ENCODE measurements at places on chromosomes 2 and 18.
A peak's percentile ranks its signal among the peaks of the same experiment; 100 is the strongest.

- DNase-seq = no peak
These were observed 50.3 kb upstream of the RGPD4 start for GRCh38 chr2:107776362-107776761.

DNA sequence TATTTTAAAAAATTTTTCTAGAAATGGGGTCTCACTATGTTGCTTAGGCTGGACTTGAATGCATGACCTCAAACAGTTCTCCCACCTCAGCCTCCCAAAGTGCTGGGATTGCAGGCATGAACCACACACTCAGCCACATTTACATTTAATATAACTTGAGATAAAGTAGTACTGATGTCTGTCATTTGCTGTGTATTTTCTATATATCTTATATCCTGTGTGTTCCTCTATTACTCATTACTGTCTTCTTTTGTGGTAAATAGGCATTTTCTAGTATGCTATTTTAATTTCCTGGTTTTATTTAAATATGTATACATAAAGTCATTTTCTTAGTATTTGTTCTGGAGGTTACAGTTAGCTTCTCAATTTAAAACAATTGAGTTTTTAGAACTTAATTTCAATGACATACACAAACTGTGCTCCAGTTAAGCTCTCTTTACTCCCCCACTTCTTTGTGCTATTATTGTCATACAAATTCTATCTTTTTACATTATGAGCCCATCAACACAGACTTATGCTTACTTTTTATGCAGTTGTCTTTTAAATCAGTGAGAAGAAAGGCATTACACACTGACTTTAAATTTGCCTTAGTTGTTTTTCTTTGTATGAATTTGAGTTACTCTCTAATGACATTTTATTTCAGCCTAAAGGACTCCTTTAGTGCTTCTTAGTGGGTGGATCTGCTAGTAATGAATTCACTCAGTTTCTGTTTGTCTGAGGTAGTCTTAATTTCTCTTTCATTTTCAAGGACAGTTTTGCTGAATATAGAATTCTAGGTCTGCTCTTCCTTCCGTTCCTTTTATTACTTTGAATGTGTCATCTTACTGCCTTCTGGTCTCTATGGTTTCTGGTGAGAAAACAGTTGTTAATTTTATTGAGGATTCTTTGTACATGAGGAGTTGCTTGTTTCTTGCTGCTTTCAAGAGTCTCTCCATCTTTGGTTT is 6.2 kb upstream of the INPP4A start:
- DNase-seq = no peak

DNA sequence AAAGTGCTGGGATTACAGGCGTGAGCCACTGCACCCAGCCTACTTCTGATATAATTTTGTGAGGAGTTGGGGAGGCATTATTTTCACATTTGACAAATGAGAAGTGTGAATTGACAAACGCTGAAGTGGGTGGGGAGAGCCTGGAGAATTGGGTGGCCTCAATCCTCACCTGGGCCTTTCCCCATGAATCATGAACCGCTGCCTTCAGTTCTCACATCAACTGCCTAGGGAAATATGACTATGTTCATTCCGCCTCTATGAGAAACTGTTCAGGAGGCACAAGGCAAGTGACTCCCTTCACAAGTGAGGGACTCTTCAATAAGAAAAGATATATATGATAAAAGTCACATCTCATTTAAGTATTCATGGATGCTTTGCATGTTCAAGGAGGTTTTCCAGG is 96.6 kb upstream of the RND3 start:
- no peak for DNase-seq

GRCh38 chr2:147792966-147793617 is 51.7 kb upstream of the ACVR2A start:
- DNase-seq = no peak

DNA sequence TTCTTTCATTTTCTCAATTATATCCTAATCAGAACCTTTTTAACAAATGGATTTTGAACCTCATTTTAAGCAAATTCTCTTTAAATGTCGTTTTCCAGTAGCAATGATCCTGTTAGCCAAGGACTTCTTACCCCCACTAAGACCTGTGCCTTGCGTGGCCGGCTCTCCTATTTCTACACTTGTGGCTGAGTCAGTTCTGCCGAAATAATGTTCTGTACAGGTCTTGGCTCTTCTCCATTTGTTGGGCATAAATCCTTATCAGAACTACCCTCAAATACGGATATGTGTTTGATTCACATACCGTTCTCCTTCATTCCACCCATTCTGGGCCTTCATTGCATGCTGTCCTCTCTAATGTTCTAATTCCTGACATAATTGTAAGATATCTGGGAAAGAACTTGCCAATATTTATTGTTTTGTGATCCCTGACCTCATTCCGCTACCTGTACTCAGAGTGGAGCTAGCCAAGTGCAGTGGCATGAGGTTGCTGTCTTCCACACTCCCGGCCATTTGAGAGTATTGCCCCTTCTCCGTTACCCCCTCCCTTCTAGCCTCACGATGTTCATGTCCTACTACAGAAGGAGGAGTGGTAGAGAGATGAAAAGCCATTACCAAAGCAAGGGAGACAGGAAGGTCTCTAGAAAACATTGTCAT is 78.7 kb downstream of the MYOM1 start:
- DNase-seq = no peak

DNA sequence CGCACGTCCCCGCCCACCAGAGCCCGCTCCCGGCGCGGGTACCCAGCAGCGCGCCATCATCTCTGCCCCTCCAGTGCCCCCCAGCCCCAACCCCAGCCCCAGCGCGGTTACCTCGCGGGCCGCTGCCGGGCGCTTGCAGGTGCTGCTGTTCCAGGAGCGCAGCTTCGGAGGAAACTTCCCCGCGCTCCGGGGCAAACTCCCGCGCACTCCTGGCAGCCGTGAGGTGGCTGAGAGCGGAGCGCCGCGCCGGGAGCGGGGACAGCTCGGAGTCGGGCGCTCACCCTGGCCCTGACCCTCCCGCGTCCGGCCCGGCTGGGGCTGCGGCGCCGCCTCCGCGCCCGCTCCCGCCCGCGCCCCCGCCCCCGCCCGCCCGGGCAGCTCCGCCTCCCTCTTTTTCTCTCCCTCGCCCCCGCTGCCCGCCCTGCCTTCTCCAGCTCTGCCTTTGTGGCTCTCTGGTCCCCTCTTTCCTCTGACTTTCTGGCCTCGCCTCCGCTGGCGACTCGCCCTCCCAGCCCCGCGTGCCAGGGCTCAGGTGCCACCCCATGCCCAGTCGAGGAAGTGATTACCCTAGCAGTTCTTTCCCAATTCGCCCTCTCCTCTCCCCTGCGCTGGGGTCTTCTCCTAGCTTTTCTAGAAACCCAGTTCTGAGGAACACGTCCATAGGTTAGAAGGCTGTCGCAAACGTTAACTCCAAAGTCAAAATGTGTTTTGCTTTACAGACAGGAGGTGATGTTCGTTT is at the start of gene CHST9:
TSS of gene CHST9 (minus strand) at position 284 of the 739 bp plus-strand sequence. CDS start 42,499 bp downstream, outside the sequence.
- no peak for DNase-seq

- DNase-seq = no peak
These were observed 117.7 kb downstream of the ZNF521 start for GRCh38 chr18:25234322-25234639.

DNA sequence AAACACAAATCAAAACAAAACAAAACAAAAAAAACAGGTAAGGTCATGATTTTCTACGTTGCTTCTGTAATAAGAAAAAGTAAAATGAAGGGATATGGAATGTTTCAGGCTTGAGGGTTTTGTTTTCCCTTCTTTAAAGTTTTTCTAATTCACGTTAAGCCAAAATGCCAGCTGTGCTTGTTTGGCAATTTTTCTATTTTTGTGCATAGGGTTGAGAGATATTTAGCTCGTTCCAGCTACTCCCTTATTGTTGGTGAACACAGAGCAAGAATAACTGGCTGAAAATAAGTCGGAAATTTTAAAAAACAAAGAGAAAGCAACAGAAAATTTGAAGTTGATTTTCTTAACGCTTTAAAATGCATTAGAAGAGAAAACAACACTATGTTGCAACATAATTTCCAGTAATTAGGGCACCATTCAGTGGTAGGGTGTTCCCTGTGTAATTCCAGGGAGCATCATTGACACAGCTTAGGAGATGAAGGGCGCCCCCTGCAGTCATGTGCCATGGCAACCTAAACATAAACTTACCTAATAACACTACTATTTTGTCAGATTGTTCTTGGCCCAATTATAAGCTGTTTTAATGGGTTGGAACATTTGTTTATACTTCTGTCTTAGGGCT is 99.5 kb downstream of the DTNA start:
- DNase-seq = peak; percentile 60

GRCh38 chr2:206935991-206936842 is 3.1 kb upstream of the CPO start:
- no peak for DNase-seq

- peak; percentile 89 for DNase-seq
These were observed 102.5 kb downstream of the ATL2 start for GRCh38 chr2:38274286-38275276.

DNA sequence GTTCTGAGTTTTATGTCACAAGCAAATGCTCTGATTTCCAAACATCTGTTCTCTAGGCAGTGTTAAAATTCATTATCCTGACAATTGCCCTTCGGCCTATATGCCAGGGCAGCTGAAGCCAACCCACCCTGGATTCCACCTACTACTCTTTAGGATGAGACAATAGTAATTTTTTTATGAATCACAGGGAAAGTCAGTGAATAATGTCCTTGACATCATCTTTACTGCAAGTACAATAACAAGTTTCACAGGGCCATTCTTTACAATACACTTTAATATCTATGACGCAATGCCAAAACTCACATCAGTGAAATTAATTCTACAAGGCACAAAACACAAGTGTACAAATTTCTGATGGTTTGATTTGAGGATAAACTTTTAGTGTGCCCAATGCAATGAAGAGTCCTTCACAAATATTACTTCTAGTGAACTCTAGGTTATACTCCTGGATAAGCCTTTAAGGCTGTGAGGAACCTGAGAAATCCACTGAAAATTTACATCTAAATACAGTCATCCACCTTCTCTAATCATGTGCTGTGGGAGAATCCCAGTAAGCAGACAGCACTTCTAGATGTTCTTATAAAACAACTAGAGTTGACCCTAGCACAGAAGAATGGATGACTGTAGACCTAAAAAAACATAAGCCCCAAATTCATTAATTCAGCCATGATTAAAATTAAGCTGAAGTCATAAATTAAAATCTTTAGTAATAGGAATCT is 77.3 kb upstream of the CTLA4 start:
- no peak for DNase-seq

GRCh38 chr18:79904357-79905147 is 46.9 kb downstream of the SLC66A2 start:
- DNase-seq = no peak
